ENCODE measurements at places on chromosomes 6 and 20.

DNA sequence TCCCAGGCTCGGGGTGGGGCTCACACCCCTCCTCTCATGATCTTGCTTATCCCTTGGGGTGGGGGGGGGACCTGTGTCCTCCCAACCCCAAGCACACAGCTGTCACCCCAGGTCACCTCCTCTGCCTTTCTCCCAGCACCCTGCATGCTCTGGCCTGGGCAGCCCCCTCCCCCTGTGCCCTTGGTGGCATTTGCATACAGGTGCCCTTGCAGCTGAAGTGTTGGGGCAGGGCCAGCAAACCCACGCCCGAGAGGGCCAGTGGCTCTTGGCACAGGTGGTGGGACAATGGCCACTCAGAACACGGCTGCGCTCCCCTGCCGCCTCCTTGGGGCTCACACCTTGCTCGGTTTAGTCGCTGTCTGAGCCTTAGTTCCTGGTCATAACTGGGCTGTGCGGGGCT, 11.3 kb upstream of the MYT1 start:
- DNase-seq, result no peak

GRCh38 chr6:3409699-3410384, 47.0 kb downstream of the SLC22A23 start:
- DNase-seq, result no peak

DNA sequence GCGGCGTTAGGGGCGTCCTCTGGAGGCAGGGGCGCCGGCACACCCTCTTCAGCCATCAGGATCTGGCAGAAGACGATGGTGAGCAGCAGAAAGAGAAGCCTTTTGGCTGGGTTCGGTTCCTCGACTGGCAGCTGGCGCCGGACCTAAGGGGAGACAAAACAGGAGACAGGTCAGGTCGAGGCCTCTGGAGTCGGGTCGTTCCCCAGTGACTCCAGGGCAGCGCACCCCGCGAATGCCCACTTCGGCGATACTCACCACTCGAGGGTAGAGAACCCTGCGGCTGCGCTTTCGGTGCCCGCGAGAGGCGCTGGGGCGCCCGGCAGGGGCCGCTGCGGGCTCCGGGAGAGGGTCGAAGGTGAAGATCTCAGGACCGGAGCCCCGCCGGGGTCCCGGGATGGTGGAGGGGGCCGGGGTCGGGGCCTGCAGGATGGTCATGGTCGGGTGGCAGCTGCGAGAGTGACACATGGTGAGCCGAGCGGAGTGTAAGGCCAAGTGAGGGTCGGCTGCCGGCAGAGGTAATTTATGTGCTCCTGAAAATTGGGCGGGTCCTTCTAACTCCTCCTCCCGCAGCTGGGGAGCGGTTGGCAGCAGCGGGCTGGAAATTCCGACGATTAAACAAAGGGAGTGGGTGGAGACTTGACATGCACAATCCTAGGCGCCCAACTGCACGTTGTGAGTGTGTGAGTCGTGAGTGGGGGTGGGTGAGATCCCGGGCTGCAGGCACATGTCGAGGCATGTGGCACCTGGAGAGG, at the start of gene IER3:
Gene IER3 (minus strand): TSS at position 494 of the 752 bp plus-strand sequence. CDS start 29 bp downstream, at position 465.
- DNase-seq, result peak; percentile 92

GRCh38 chr6:16174416-16175078, 45.7 kb downstream of the MYLIP start:
- no peak for DNase-seq

DNA sequence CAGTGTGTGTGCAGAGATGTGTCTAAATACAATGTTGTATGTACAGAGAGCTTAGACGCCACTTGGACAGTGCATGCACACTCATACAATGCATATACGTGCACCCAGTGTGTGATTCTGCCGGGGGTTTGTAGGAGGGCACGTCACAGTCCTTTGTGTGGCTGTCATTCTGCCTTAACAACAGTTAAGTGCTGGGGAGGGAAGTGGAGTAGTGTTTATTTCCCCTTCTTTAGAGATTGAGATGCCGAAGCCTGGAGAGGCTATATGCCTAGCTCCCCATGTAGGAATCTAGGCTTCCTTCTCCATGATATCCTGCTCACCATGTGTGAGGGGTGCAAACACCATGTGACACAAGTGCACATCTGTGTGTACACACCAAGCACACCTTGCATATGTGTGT, 38.2 kb downstream of the MDFI start:
- no peak for DNase-seq

GRCh38 chr6:34355889-34356288, 36.6 kb downstream of the NUDT3 start:
- no peak for DNase-seq

- DNase-seq, result peak; percentile 46
Measured at GRCh38 chr20:62925420-62926228, 681 bp downstream of the DIDO1 start.

GRCh38 chr6:128303870-128304269, 216.5 kb downstream of the PTPRK start:
- no peak for DNase-seq

DNA sequence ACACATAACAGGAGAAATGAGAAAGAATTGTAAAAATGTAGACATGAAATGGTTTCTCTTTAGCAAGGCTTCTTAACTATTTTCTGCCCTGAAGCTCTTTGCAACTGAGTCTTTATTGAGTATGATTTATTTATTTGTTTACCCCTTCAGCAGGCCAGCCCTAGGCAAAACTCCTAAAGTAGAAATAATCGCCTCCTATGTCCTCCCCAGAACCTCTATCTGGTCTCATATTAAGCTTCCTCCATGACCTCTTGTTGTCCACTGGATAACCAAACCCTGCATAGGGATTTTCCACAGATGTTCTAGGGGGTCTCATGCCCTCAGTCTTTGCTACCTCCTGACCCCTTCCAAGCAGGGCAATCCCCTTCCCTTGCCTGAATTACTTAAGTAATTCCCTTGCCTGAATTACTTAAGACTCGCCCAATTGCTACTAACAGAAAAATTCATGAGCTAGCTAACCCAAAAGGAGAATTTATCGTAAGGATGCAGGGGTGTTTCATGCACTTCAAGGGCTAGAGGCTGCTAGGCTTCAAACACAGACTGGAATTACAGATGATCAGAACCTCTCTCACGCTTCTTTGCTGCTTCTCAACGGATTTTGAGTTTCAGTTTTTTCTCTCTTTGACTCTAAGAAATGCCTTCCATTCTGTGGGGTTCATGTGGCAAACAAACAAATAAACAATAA, 425.9 kb upstream of the RNF217 start:
- DNase-seq, result no peak

DNA sequence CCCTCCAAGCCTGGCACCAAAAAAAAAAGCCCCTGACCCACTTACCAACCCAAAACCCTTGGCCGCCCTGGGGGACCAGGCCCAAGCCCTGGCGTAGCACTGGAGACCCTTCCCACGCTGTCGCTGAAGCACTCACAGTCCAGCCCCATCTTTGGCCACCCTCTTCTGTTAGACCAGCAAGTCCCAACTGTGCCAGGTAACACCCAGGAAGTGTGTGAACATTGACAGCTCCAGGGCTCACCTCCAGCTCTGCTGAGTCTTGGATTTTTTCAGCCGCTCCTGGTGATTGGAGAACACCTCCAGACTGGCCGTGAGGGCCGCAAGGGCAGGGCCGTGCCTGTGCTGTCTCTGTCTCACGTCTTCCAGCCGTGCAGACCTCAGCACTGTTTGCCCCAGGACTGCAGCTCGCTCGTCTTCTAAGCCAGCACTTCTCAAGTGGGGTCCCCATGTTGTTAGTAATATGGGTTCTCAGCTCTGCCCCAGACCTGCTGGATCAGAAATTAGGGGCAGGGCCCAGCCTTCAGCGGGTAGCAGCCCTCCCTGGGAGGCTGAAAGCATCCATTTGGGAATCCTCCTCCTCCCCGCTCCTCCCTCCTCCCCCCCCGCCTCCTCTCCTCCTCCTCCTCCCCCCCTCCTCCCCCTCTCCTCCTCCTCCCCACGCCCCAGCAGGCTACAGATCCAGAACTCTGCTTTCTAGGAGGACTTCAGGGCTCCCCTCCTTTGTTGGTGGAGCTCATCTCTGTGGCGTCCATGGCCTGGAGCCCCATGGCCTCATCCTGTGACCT, 18.1 kb downstream of the NPEPL1 start:
- no peak for DNase-seq

DNA sequence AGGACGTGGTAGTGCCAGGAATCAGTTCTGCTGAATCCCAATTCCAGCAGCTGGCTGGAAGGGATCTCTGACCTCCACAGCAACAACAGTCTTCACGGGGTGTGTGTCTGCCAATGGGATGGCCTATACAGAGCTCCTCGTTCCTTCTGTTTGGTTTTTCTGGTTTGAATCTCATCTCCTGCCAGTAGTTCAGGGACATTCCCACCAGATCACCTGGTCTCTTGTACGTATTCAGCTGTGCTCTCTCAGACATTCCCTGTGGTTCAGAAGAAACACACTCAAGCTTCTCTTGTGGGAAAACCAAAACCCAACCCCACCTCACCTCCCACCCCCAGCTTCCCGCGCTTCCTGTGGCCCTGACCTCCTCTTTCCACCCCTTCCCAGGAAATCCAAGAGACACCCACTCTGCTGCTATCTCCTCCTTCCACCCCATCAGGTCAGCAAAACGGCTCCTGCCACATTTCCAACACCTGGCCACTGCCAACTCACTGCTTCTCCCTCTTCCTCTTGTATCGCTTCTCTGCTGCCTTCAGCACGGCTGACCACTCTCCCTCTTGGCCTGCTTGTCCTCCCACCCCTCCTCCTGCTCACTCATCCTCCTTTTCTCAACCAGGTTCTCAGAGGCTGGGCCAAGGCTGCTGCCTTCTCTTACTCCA, 63.3 kb upstream of the PTGIS start:
- peak; percentile 59 for DNase-seq

- DNase-seq, result no peak
Measured at GRCh38 chr6:161396539-161396938, 122.7 kb upstream of the AGPAT4 start.

GRCh38 chr6:21079468-21080048, 514.0 kb upstream of the SOX4 start:
- DNase-seq, result no peak

DNA sequence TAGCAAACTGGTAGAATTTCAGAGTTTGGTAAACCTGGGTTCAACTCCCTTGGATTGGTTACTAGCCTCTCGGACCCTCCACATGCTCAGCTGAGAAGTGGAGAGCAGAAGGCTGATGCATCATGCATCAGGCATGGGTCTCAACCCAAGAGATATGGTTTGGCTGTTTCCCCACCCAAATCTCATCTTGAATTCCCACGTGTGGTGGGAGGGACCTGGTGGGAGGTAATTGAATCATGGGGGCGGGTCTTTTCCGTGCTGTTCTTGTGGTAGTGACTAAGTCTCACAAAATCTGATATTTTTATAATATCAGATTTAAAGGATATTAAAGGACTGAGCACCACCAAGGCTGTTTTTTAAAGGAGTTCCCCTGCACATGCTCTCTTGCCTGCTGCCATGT, 75.1 kb downstream of the PPP1R3G start:
- no peak for DNase-seq

- no peak for DNase-seq
Measured at GRCh38 chr20:38674765-38675133, 49.5 kb upstream of the SLC32A1 start.

DNA sequence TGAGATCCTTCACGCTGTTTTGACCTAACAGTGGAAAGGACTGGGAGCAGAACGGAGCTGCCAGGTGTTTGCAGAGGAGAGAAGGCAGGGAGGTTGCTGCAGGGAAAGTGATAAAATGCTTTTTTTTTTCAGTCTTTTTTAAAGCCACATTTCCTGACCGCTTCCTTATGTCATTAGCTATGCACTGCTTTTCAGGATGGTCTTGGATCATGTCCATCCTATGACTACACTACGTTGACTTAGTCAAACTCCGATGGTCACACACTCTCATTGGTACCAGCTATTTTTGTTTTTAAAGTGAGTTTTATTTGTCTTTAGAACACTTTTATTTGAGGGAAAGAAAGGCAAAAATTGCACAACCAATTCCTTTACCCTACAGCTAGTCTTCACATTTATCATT, 89.2 kb upstream of the EXOC2 start:
- DNase-seq, result no peak

DNA sequence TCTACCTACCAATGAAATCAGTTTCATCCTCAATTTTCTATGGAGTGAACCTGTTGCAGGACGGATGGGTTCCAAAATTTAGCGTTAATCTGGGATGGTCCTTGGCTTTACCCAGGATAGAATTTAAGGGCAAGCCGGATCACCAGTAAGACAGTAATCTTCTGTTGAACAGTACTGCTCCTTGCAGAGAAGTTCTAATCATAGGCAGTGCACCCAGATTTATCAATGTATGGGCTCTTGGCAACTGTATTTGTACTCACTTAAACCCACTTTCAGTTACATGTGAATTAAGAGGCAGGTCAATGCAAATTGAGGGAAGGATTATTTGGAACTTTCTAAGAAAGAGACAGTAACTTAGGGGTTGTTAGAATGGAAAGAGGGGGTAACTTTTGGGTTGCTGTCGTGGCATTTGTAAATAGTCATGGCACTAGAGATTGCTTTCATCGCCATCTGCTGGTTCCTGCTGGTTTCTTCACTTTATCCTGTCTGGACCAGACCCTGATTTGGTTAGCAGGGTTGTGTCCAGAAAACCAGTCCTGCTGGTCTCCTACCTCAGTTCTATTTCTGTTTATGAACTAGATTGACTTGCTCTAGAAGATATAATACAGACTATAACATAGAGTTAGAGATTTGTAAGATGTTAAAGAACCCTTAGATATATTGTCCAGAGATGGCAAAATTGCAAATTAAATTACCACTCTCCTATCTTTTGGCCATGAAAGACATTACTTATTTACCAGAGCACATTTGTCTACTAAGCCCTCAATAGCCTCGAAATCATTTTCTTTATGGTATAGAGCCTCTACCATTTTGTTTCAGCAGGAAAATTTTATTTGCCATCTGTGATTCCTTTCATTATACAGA, 646.3 kb downstream of the UTRN start:
- DNase-seq, result peak; percentile 46

DNA sequence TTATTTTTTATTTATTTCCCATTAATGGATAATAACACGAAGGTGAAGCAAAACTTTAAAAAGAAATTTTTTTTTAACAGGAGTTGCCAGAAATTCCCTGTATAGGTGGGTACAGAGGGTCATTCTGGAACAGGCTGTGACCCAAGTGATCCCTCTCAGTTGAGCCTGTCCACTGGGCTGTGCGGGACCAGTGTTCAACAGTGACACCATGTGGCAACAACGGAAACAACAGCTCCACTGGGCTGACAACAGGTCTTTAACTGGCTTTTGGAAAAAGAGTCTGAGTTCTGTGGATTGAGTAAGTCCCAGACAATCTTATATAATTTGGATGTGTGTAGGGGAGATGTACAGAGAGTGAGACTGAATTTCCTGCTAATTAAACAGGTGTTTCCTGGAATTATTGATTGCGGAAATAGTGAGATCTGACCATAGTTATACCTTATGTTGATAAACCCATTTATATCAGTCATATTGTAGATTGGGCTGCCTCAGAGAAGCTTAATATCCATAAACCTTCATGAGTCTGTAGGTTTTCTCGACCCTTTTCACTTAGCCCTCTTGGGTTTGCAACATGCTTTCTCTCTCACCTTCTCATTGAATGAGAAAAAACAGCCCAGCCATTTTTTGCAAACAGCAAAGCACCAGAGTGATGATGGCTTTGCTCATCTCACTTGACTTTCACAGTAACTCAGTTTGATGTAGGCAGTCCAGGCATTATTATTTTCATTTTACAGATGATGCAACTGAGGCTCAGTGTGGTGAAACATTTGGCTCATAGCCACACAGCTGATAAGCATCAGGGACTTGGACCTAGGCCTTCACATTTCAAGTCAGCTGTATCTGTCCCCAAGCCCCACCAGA, 17.5 kb downstream of the KIAA1755 start:
- no peak for DNase-seq

All from adrenal gland (tissue), 19 donors.